ENCODE measurements at places on chromosomes 7 and 10.
A peak's percentile ranks its signal among the peaks of the same experiment; 100 is the strongest.

GRCh38 chr7:31640381-31640780 is 46.6 kb upstream of the PPP1R17 start:
- no peak for DNase-seq

GRCh38 chr7:148867596-148868377 is 16.3 kb downstream of the EZH2 start:
- no peak for DNase-seq

GRCh38 chr7:95126053-95126709 is 198.2 kb downstream of the PON1 start:
- DNase-seq = peak; percentile 37

- DNase-seq = no peak
Observed at GRCh38 chr10:116300542-116300941, 23.7 kb upstream of the CCDC172 start.

DNA sequence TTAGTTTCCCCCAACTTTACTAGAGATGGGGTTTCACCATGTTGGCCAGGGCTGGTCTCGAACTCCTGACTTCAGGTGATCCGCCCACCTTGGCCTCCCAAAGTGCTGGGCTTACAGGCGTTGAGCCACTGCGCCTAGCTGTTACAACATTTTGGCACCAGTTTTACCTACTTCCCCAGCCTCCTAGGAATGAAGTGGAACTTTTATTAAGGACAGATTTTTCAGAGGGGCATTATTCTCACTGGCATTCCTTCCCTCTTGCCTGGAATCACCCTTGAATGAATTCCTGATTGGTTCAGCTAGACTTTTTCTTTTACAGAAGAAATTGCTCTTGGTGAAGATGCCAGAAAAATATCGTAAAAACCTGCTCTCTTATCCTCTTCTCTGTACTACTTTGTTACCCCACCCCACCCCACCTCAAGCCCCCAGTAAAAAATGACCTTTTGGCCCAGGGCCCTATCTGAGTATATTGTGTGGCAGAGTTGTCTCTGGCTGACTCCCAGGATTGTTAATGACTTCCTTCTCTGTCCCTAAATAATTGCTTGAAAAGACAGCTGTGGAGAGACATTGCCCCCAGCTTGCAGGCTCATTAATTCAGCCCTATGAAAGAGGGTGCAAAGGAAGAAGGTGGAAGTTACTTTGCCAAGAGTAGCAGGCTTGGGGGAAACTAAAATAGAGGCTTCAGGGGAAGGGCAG is 189.6 kb downstream of the AUTS2 start:
- peak; percentile 8 for DNase-seq

GRCh38 chr10:17368708-17369272 is 85.6 kb downstream of the ST8SIA6 start:
- DNase-seq = no peak
